ENCODE measurements at places on chromosomes 7 and 10.

GRCh38 chr7:46208635-46209525, 287.8 kb upstream of the IGFBP3 start:
- no peak for DNase-seq

GRCh38 chr7:4959306-4959705, 319 bp upstream of the MMD2 start:
- no peak for DNase-seq

DNA sequence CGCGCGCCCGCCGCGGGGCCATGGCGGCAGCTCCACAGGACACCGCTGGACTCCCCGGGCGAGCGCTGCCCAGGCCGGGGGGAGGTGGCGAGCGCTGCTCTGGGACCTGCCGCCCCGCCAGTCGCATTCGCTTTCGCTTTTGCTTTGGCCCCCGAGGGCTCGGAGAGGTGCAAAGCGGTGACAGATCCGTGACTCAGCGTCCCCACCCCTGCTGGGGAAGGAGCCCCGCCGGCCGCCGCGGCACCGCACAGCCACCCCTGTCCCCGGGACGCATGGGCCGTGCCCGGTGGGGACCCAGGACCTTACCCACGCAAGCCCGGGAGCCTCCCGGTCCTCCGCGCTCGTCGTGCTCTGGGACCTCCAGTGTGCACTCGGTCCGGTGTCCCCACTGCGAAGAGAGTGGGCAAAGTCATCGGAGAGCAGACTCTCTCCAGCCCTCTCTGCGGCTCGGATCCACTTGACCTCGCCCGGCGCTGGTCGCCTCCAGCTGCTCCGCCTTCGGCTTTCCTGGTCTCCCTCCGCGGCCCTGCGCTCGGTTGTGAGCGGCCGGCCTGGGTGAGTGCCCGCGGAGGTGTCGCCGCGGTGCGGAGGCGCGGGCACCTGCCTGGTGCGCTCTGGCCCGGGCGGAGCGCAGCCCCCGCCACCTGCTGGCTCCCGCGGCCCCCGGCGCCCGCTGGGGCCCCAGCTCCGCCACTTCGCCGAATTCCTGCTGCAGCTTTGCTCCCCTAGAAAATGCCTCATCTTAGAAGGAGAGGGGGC, at the start of gene IL15RA:
Gene IL15RA, minus strand, starts transcription at position 73 of the 759 bp plus-strand sequence. Its CDS starts 51 bp downstream, at position 22.
- no peak for DNase-seq

GRCh38 chr10:95336702-95337101, 45.9 kb upstream of the PDLIM1 start:
- DNase-seq, result no peak

- DNase-seq, result no peak
Observed at GRCh38 chr10:7405637-7406036, 5.2 kb downstream of the SFMBT2 start.
